ENCODE measurements at places on chromosomes 3 and 15.

GRCh38 chr15:98815207-98815606, 166.9 kb downstream of the IGF1R start:
- no peak for DNase-seq

- no peak for DNase-seq
Measured at GRCh38 chr15:78567531-78567930, 2.2 kb downstream of the CHRNA5 start.

- no peak for DNase-seq
Measured at GRCh38 chr3:127749787-127750225, 72.5 kb downstream of the MGLL start.

DNA sequence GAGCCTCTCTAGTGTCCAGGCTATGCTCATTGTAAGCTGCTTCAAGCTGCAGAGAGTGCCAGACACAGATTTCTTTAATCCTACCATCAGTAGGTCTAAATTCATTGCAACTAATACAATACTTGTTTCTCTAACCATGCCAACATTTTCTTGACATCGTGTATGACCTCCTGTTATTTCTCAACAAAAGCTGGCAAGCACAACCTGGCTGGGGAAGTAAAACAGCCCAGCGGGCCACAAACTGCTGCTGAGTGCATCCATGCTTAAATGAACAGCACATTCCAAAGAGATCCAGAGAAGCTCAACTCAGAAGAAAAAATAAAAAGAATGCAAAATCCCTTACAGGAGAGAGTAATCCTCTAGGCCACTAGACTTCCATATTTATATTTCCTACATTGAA, 36.5 kb downstream of the GMNC start:
- no peak for DNase-seq

- no peak for DNase-seq
Measured at GRCh38 chr3:115784739-115785536, 161.6 kb downstream of the GAP43 start.

DNA sequence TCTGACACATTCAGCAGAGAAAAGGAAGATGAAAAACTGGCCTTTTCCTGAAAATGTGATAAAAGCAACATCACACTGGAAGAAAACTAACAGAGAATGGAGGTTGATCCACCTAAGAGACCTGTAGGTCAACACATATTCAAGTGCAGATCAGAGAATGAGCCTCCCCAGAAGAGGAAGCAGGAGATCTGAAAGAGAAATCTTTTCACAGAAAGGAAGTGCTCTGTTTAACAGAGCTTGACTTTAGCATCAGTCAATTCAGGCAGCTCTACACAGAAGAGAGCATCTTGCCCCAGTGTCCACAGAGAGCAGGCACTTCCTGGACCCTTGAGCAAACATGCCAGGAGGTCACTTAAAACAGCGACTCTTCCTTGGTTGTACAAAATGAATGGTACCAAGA, 655.4 kb upstream of the GBE1 start:
- no peak for DNase-seq

DNA sequence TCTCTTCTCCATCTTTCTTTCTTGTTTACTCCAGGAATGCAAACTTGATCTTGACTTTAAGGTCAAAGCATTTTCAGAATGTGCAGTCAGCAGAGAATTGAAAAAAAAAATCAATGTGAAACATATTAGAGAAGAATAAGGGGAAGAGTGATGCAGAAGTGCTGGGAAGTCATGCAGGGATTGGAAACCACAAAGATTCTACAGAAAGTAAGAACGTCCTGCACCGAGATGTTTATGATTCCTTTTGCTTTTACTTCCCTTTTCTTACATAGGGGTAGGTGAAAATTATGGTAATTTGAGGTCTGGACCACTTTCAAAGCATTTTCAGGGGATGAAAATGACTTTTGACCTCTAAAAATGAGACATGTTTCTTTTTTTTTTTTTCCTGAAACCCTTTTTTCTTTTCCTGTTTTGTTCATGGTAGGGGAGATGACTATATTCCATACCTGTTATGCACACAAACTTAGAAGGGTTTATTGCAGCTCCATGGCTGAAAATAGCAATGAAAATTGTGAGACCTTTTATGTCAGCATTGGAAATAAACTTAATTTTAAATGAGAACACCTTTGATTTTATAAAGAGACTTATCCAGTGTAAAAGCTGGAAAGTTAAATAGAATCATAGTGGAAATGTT, 623.5 kb upstream of the TBL1XR1 start:
- no peak for DNase-seq

DNA sequence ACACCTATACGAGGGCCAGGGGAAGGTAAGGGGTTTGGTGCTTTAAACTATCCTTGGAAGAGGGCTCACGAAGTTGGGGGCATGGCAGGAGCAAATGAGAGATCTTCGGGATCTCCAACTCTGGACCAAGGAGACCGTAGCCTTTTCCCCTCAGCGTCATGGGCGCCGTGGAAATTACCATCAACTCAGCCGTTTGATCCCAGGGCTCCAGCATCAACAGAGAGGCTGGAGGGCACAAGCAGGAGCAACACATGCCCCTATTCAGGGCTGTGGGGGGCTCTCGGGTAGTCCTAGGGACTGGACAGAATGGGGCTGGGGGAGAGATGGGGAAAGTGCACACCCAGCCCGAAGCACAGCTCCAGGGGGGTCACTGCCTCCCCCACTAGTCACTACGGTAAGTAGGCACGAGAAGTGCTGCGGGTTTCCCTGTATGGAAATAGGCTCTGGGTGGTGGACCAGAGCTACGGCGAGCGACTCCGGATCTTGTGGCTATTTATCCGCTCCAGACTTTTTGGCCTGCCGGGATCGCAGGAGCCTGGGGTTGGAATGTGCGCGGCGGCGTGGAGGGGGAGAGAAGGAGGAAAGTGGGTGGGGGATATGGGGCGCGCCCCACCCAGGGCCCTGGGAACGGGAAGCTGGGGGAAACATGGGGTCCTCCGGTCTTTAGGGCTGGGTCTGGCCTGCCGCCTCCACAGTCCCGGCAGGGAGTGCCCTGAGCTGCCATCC, 539 bp upstream of the LAMB2 start:
- no peak for DNase-seq

Measured in stimulated activated naive CD8-positive, alpha-beta T cell treated with anti-CD3 and anti-CD28 coated beads, Interleukin-15, amount 100 ng/mL, for 72 hours (primary cell).